Stimulated activated CD4-positive, alpha-beta T cell treated with anti-CD3 and anti-CD28 coated beads, Interleukin-15, amount 100 ng/mL, for 1 hour (primary cell): ENCODE measurements at places on chromosomes 7 and 10.

- no peak for DNase-seq
Measured at GRCh38 chr7:110534241-110534931, 556.5 kb upstream of the LRRN3 start.

DNA sequence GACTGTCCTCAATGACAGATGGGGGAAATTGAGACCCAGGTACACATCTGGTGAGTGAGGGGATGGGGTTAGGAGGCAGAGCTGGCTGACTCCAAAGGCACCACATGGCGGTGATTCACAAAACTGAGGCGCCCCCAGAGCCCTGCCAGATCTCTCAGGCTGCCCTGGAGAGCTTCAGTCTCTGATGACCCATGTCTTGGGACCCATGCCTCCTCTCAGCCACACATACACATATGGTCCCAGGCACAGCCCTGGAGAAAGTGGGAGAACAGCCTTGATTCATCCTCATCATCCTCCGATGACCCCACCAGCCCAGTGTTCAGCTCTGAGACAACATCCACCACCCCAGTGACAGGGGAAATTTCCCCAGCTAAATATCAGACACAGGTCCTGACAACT, 426.0 kb downstream of the RPS24 start:
- DNase-seq: no peak

DNA sequence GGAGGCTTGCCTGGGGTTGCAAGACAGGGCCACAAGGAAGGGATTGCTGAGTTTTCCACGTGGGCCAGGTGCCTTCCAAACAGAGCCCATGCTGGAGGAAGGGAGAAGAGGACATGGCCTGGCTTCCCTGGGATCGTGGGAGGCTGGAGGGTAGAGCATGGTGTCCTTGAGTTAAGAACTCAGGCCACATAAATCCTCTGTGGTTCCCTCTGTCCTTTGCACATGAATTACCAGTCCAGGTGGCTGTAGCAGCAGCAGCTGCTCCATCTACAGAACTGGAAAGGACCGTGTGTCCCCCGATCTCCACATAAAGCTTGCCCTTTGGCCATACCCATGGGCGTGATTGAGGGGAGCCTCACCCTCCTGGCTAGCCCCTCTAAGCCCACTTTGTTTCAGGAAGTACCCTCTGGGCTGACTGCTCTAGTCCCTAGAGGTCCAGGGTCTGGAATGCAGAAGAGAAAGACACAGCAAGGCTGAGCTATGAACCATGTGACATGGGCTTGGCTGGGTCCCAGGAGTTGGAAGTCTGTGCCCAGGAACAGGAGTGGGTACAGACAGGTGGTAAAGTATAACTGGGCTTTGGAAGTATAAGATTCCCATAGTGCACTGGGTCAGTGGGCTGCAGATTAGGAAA, 84.9 kb downstream of the C10orf105 start:
- no peak for DNase-seq

DNA sequence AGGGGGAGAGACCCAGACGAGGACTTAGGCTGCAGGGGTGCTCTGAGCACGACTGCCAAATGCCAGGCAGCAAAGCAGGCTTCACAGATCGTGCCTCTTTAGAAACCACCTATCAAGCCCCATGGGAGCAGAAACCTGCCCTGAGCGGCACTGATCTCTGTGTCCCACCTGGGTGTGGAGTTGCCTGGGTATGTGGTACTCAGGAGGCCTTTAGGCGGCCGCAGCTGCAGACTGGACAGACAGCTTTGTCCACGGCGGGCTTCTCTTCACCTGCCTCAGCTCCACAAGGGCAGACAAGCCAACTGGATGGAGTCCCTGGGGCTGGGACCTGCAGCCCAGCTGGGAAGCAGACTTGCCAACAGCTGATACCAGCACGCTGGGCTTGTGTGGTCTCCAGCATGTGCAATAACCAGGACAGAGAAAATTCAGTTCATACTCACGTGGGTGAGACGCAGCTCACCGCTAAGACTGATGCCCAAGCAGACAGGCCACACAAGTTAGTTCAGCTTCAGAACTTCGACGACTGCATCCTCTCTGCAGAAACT, 163.2 kb downstream of the EBF3 start:
- no peak for DNase-seq

GRCh38 chr7:81079746-81080145, 160.9 kb upstream of the SEMA3C start:
- DNase-seq: no peak

DNA sequence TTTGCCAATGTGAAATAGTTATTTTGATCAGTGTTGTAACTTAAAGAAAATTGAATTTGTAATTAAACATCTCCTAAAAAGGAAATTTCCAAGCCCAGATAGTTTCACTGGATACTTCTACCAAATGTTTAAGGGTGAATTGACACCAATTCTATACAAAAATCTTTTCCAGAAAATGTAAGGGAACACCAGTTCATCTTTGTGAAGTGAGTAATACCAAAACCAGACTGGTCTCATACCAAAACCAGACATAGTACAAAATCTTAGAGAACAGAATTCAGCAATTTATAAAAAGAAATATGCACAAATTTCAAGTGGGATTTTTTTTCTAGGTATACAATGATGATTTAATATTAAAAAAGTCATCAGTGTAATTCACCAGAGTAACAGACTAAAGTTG, 86.0 kb upstream of the ZNF32 start:
- DNase-seq: no peak

- no peak for DNase-seq
Measured at GRCh38 chr10:3178042-3178441, 5.5 kb upstream of the PITRM1 start.

GRCh38 chr7:27520815-27521790, 141.6 kb downstream of the HIBADH start:
- DNase-seq: no peak

DNA sequence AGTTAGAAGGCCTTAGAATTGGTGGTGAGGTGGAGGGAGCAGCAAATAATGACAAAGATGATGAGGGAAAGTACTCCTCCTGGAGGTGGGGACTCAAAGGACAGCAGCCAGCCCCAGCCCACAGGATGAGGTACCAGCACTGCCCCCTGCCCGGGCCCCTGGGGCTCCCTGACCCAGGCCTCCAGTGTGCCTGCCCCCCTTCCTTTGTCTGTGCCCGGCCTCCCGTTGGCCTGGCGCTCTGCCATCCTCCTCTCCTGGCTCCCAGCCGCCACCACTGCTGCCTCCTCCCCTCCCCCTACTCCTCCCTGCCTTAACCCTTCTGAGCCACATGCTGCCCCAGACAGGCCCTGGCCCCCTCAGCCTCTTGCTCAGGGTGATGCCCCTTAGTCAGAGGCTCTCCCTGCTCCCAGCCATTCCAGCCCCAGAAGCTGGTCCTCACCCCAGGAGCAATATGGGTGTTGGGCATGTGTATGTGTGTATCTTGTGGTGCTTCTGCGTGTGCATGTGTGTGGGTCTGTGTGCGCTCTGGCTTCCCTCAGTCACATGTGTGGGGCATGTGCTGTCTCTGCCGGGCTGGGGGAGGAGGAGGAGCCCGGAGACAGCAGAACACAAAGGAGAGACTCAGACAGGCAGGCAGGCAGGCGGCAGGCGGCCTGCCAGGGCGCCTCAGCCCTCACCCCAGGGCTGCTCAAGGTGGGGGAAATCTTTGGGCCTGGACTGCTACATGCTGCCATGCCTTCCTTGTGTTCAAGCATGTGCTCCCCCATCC, 2.6 kb downstream of the LDB1 start:
- DNase-seq: peak; percentile 37

DNA sequence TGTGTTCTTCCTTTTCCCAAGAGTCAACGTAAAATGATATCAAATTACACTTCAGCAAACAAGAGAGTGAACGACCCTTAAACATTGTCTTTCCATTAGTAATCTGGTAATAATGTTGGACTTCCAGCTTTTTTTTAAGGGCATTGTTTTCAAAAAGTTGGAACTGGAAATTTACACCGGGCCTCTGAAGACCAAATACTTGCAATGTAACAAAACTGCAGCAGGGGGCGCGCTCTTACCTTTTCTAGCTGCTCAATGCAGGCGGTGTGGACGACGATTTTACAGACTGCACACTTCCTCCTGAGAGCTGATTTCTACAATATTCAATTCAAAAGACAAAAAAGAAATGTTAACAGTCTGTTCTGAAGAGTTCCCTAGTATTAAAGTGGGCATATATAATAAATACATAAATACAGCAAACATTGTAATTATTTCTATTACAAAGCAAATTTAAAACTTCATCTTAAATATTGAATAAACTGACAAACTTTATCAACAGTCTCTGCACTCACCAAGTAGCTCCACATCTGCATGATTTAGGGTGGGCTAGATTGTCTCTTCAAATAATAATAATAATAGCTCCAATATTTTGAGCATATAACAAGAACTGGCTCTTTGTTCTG, 190.4 kb downstream of the DGKI start:
- no peak for DNase-seq

- DNase-seq: no peak
Measured at GRCh38 chr7:17401791-17402627, 103.6 kb downstream of the AHR start.

DNA sequence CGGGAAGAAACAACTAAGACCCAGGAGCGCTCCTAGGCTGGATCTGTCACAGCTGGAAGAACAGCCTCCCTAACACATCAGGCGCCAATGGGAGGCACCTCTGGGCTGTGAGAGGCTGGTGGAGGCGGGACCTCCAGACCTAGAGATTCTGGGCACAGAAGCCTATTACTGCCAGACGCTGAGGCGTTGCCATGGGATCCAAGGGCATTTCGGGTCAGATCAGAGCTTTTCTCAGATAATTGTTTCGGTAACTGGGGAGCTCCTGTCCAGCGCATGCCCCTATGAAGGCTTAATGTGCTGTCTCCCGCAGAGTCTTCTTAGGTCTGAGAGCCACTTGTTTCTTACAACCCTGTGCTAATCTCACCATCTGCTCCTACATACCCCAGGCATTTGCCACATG, 339.2 kb downstream of the ZNF716 start:
- DNase-seq: no peak

DNA sequence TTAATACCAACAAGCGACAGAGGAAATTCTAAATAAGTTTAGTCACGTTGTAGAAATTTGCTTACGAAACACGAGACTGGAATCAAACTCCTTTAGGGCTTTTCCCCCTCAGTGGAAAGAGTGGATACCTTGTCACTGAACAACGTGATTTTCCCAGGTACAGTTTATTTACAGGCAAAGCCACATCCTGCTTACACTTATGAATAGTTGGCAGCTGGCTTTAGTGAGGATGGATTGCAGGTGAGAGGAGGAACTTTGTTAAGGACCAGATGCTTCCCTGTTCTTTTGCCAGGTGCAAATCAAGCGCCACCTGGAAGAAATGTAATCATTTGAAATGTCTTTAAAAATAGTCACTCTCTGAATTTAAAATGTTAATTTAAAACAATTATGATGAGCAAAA, 282.4 kb downstream of the ADARB2 start:
- DNase-seq: no peak

GRCh38 chr10:89980166-89980565, 278.8 kb downstream of the KIF20B start:
- DNase-seq: no peak

DNA sequence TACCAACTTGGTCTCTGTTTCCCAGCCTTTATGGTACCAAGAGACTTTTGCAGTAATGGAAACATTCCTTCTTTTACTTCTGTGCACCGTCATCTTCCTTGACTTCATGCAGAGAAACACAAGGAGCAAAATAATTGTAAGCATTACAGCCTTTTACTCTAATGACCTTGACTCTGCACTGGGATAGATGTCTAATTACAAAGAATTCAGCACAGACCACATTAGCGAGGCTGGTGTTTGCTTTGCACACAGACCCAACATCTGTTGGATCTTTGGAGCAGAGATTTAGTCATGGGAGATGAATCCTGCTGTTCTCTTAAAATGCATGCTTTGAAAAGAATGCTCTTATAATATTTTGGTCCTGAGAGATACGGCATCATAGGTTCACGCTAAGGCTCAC, 261.6 kb downstream of the TWIST1 start:
- no peak for DNase-seq

DNA sequence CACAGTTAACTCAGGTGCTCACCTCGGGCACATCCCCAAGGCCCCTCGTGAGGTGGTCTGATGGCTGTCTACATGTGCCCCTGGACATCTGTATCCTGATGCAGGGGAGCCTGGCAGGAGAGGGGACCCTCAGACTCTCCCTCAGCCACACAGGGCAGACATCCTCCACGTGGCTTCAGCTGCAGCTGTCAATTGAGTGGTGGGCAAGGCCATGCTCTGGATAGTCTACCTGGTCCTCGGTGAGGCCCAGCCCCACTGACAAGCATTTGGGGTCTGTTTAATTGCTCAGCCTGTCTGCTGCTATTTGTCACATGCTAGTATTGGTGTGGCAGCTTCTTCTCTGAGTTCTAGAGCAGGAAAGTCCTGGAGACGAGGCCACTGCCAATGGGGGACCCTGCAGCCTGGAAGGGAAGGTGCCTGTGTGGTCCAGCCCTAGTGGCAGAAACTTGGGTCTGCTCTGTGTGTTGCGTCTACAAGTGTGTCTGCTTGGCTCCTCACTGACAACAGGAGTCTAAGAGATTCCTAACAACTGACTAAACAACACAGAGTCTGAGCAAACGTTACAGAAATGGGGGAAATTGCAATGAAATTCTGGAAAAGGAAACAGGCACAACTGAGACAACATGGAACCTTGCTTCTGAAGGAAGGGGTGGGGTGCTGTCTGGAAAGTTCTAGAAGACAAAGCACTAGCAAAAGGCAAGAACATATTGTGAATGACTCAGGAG, 59.3 kb upstream of the IGFBP3 start:
- DNase-seq: no peak
